Stimulated activated CD8-positive, alpha-beta memory T cell treated with anti-CD3 and anti-CD28 coated beads, Interleukin-7, amount 100 ng/mL, for 24 hours (primary cell): ENCODE measurements at places on chromosomes 3 and 15.

DNA sequence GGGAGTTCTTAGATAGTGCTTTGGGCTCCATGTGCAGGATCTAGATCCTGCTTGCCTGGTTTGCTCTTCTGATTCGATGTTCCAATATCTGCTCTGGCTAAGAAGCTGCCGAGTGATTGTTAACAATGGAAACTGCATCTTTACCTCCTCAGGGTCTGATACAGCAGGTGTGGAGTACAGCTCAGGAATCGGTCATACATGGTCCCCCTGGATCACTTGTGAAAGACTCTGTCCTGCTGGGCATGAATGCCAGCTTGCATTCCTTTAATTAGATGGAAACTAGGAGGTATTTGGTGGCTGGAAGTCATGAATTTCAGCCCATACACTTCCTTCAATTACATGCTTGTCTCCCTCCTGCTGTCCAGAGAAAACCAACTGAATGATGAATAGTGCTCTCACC is 95.3 kb downstream of the CHRNA7 start:
- DNase-seq = no peak

GRCh38 chr3:11385891-11386290 is 113.7 kb downstream of the ATG7 start:
- no peak for DNase-seq

DNA sequence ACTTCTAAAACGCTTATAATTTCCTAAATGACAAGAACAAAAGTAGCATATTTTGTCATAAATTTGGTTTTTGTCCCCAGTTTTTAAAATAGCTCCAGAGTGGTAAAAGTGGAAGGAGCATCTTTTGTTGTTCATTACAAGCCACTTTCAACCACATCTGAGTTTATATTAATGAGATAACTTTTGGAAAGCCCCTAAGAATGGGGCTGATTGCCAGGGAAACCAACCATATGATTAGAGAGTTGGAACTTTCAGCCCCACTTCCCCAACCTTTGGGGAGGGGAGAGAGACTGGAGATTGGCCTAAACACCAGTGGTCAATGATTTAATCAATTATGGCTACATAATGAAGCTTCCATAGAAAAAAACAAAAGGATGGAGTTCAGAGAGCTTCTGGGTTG is 57.4 kb downstream of the CPA3 start:
- DNase-seq = no peak

- no peak for DNase-seq
These were observed 31.6 kb upstream of the SEMA3F start for GRCh38 chr3:50123394-50124051.

GRCh38 chr3:46923559-46924350 is 46.2 kb downstream of the PTH1R start:
- no peak for DNase-seq

GRCh38 chr3:37494216-37494615 is 319.8 kb upstream of the LRRFIP2 start:
- DNase-seq = no peak

- DNase-seq = no peak
These were observed 64.8 kb upstream of the PCSK6 start for GRCh38 chr15:101554115-101554915.

GRCh38 chr15:40282147-40282868 is 556 bp downstream of the ANKRD63 start:
- no peak for DNase-seq

DNA sequence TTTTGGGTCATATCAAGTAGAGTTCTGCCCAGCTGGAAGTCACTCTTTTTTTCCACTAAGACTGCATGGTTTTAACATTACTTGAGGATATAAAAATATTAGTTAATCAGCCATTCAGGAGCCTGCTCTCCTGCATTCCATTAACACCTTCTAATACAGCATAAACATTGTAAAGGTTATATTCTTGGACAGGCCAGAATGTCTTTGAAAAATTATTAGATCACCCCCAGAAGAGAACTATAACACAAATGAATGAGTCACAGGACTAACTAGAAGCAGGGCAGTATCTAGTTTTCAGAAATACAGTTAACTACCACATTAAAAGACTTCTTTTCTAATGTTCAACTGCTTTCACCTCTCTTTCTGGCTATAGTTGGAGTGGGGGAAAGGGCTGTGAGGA is 80.9 kb downstream of the THBS1 start:
- no peak for DNase-seq
